Activated CD4-positive, alpha-beta T cell treated with anti-CD3 and anti-CD28 coated beads for 24 hours (primary cell): ENCODE measurements at places on chromosomes 12 and 14.

DNA sequence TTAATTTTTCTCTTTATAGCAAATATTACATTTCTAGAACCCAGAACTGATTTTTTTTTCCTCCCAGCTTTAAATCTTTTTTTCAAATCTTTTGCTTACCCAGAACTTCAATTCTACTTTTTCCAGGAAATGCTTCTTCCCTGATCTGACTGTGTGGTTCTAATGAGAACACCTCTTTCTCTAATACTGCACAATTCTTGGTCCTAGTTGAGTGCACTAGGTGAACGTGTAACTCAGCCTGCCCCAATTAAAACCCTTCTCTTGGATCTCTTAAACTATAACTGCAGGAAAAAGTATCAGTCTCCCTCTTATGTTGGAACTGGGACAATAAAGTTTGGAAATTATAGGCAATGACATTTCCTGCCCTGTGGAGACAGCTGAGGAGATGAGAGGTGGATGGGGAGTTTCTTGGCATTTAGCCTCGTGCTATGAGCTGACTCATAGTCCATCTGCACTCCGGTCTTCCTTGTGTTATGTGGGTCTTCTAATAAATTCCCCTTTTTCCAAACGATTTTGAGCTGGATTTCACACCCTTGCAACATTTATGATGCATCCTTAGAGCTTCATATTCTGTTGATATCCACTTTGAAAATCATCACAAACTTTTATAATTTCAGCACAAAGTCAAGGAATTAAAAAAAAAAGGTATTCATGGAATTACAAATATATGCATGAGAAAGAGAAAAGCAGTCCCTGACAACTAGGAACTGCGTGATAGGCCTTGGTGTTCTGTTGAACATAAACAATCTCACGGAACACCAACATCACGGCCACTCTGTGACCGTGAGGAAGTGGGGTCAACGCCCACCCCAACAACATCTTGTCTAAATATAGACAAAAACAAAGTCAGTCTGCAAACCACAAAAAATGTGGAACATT, 52.4 kb downstream of the BRMS1L start:
- no peak for DNase-seq

DNA sequence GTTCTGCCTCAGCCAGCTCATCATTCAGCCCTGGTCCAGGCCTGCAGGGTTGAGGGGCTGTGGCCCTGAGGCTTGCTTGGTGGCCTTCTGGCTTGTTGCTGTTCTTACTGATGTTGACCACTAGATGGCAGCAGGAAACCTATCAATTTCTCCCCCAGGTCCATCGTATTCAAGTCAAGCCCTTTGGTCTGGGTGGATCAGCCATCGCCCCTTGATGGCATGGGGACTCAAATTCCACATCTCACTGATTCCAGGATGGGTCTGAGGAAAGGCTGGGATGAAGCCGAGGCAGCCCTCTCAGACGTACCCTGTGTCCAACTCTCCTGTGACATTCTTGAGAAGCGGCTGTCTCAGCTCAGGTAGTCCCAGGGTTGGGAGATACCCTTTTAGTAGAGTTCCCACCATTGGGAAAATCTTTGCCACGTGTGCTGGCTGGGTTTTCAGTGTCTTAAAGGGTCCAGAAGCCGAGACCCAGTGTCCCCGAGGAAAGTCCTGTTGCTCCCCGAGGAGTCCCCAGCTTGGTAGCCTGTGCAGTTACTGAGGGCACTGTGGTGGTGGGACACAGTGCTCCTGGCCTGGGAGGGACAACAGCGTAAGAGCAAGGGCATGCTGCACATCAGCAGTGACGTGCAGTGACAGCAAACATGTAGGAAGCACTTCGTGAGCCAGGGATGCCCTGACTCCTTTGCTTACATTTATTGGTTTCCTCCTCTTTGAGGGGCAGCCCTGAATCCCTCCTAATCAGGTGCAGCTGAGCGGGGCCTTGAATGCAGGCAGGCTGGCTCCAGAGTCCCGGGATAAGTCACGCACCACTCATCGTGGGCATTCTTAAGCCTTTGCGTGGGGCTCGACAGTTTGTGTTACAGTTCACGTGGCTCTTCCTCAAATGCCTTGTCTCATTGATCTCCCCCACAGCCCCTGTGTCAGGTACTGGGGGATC, 58.6 kb downstream of the TSPAN9 start:
- DNase-seq: no peak

DNA sequence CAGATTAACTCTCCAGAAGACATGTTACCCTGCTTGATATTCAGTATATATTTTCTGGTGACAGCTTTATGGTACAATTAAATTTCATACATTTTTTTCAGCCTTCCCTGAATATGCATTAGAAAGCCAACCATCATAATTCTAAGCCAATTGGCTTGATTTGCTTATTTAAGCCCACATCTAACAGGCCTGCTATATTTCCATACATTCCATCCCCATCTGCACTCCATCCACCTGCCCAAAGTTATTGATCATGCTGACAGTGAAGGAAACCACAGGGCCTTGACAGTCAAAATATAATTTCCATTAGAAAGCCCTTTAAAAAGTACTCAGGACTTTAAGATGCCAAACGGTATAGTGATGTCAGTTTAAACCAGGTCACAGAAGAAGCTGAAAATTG, 164.3 kb downstream of the GXYLT1 start:
- DNase-seq: no peak

- no peak for DNase-seq
Measured at GRCh38 chr12:108846290-108846701, 11.1 kb downstream of the SSH1 start.

DNA sequence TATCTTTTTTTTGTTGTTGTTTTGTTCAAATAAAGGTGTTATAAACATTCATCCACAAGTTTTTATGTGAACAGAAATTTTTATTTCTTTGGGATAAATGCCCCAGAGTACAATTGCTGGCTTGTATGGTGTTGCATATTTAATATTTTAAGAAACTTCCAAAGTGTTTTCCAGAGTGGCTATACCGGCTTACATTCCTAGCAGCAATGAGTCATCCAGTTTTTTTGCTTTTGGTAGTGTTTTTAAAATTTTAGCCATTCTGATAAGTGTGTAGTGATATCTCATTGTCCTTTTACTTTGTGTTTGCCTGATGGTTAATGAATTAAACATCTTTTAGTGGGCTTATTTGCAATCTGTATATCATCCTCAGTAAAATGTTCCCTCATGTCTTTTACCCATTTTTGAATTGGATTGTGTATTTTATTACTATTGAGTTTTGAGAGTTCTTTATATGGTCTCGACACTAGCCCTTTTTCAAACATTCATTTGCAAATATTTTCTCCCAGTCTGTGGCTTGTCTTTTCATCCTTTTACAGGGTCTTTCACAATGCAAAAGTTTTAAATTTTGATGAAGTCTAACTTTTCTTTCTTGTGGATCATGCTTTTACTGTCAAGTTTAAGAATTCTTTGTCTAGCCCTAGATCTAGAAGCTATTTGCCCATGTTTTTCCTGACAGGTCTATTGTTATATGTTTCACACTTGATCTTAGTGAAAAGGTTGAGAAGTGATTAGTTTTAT, 29.5 kb downstream of the PPP4R4 start:
- DNase-seq: no peak

- no peak for DNase-seq
Measured at GRCh38 chr12:28794211-28794610, 354.9 kb upstream of the FAR2 start.

DNA sequence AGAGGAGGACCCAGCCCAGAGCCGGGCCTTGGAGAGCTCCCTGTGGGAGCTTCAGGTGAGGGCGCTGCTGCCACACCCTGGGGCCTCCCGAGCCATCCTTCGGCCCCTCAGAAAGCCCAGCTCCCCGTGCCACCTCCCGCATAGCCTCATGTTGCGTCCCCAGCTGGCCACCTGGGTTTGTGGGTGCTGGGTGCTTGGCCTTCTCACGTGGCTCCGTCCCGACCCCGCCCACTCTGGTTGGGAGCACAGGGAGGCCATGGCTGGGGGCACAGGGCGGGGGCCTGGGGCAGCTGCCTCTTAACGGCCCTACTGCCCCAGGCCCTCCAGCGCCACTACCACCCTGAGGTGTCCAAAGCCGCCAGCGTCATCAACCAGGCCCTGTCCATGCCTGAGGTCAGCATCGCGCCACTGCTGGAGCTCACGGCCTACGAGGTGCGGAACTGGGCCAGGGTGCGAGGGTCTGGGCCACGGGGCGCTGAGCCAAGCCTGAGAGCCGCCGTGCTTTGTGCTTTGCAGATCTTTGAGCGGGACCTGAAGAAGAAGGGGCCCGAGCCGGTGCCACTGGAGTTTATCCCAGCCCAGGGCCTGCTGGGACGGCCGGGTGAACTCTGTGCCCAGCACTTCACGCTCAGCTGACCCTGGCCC, 7.6 kb downstream of the NOC4L start:
- no peak for DNase-seq

GRCh38 chr14:96762650-96763049, 34.5 kb upstream of the VRK1 start:
- DNase-seq: no peak

DNA sequence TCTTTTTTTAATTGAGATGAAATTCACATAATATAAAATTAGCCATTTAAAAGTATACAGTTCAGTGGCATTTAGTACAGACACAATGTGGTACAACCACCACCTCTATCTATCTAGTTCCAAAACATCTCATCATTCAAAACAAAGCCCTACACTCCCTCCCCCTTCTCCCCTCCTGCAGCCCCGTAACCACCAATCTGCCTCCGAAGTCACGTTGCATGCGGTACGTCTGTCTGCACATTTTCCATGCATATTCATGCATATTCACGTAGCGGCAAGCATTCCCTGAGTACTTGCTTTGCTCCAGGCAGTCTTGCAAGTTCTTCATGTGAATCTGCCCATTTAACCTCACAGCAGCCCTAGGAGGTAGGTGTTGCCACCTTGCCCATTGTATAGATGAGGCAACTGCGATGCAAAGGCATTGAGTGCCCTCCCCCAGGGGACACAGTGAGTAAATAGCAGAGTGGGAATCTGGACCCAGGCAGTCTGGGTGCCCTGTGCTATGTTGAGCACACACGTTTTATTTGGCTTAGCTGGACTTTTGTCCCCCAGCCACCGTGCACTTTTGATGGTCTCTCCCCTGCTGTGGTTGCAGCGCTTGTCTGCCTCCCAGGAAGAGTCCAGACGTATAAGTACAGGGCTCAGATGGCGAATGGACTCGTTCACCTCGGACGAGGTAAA, 43.4 kb downstream of the RIN3 start:
- no peak for DNase-seq

GRCh38 chr14:36176524-36176923, at the start of gene PTCSC3:
Gene PTCSC3 (minus strand): TSS chr14:36176722.
- no peak for DNase-seq

DNA sequence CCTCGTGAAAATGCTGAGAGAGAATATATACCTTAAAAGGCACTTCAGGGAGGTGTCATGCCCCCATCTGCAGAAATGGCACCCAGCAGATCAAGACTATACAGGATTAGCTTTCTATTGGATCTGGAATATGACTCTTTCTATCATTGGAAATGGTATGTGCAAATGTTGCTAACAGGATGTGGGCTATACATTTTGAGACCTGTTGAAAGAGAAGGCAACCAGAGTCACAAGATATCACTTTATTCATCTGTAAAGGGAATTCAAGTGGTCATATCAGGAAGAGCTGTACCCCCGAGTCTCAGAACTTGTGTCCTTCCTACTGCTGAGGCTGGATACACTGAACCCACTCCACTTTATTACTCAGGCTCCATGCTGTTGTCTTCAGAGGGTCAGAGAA, 46.1 kb upstream of the FRMD6 start:
- no peak for DNase-seq

DNA sequence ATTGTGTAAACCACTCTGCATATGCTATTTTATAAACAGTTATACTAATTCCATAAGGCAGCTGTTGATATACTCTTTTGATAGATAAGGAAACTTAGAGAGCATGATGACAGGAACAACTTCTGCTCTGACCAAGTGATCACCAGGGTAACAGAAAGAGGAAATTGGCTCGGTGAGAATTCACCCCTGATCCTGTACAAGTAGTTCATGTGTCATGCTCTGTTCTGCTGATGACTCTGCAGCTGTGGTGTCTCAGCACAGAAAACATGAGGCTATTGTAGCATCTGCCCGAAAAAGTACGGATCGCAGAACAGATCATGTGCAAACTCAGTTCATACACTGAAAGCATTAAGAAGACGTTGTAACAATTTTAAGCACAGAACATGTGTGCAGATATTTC, 345.0 kb downstream of the LRIG3 start:
- no peak for DNase-seq

- no peak for DNase-seq
Measured at GRCh38 chr14:61461808-61462275, 140.5 kb downstream of the PRKCH start.

DNA sequence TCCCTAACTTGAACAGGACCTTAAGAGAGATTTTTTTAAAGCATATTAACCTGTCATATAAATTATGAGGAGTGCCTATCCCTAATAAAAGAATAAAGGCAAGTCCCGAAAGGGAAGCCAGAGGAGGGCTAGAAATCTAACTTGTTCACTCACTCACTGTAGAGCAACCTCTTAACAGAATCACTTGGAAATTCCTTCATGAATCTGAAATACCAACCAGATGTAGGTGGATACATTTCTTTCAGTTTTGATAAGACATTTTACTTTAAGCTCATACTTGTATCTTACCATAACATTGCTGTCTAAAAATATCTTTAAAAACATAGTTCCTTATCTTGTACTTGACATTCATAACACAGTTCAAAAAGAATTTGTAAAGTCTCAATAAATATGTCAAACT, 25.7 kb downstream of the NTN4 start:
- DNase-seq: no peak

GRCh38 chr12:48419116-48419935, 53.0 kb upstream of the ANP32D start:
- DNase-seq: no peak

- DNase-seq: no peak
Measured at GRCh38 chr14:23883684-23884540, 69.7 kb upstream of the DHRS4 start.

GRCh38 chr14:102251161-102251560, 53.8 kb downstream of the MOK start:
- DNase-seq: no peak

DNA sequence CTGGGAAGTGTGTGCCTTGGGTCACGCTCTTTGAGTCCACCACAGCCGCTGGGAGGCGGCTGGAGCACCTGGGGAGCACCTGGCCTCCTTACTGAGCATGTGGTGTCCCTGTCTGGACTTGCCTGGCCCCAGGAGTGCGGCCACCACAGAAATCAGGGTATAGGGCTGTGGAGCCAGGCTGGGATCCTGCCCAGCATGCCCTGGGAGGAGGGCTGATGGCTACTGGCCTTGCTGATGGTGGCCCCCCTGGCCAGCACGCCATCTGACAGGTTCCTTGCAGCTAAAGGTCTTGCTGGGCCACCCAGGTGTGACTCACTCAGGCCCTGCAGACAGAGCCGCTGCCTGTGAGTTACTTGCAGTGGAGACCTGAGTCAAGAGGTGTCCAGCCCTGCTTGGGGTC, 6.0 kb downstream of the ULK1 start:
- no peak for DNase-seq

DNA sequence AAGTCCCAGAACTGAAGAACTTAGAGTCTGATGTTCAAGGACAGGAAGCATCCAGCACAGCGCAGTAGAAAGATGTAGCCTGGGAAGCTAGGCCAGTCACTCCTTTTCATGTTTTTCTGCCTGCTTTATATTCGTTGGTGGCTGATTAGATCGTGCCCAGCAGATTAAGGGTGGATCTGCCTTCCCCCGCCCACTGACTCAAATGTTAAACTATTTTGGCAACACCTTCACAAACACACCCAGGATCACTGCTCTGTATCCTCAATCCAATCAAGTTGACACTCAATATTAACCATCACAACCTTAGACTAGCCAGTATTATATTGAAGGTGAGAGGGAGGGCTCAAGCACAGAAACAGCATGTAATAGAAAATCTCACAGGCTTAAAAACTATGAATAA, 222.9 kb downstream of the C12orf50 start:
- DNase-seq: no peak
